ENCODE measurements at places on chromosomes 3 and 15.

GRCh38 chr3:62602129-62602770 lies 228.9 kb upstream of the FEZF2 start:
- DNase-seq: no peak

DNA sequence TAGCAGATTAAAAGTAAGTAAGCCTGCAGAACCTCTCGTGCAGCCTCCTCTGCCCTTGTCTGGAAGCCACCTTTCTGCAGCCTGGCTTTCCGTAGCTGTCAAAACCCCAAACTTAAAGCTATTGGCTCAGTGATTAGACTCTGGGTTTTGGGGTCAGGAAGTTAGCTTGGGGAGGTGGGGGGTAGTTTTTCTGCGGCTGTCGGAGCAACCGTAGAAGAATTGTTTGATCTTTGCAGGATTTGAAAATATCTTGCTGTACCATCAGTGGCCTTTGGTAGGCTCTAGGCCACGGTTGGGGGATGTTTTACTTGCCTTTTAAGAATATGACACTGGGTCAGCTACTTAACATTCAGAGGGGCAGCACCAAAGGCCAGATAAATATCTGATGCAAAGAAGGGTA lies 88.4 kb upstream of the RASGRP1 start:
- DNase-seq: no peak

DNA sequence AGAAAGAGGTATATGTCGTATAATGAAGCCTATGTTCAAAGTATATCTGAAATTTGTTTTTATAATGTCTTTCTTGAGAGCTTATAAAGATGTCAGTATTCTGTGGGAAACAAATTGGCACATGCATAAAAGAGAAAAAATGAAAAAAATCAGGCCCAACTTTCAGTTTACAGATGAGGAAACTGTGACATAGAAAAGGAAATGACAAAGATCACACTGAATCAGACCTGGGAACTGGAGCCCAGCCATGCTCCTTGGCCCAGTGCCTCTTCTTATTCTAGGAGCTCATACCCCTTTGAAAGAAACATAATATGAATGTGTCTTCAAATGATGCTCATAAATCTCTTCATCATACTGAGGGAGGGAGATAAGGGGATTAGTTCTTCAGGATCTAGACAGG lies 48.4 kb downstream of the TMEM44 start:
- DNase-seq: no peak

- no peak for DNase-seq
Measured at GRCh38 chr3:119894195-119894594, 112.3 kb downstream of the NR1I2 start.

DNA sequence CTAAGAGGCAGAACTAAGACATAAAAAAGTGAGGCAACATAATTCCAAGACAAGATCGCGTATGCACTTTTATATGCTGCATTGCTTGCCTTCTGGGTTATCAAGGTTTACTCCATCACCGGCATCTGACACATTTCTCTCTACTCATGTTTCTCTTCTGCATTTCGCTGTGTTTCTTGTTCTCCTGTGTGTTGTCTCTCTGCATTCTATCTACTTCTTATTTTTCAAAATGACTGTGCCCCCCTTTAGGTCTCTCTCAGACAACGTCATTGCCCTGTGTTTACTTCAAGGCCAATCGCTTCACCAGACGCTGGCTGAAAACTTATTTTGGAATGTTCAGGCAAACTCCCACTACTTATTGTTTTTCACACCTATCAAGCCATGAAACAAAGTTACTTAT lies 280.4 kb downstream of the KCNH8 start:
- no peak for DNase-seq

DNA sequence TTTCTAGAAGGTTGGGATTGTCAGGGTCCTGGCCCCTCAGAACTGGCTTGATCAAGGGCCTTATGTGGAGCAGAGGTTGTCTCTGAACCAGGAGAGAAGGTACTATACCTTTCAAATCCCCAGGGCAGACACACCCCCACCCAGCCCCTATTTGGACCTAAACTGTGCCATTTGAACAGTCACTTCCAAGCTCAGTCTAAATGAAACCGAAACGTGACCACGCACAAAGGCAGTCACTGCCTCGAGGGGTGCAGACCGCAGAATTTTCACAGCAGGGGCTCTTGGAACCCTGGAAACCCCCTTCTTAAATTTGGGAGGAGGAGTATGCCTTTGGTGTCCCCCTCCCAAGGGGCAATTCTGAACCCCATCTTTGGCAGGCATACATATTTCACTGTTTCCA lies 53.7 kb downstream of the GRIP2 start:
- no peak for DNase-seq

- DNase-seq: no peak
Measured at GRCh38 chr3:145272684-145273083, 888.3 kb downstream of the PLOD2 start.

- DNase-seq: no peak
Measured at GRCh38 chr3:129433565-129433964, 5.1 kb upstream of the EFCAB12 start.

DNA sequence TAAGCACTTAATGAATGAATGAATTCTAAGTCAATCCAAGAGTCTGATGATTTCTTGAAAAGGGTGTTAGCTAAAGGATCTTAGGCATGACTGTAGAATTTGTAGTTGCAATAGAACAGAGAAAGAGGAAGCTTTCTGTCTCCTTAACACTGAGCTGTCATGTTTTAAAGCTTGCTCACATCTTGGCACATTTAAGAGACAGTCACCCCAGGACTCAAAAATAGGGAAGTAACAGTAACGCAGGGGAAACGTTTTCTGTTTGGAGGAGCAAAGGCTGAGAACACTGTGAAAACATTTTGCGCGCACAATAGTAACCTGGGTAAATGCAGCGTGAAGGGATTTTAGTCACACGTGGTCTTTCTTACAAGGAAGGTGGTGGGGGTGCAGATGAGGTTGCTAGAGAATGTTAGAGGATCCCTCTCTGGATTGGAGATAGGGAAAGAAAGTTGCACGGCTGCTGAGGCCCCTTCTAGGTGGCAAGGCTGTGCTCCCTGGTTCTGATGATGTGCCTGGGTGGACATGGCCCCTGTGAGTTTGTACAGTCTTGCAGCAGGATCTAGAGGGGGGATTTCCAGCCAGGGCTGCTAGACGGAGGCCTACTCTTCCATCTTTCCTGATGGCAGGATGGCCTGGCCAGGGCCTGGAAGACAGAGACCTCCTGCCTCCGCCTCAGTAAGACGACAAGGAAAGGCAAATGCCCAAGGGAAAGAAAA lies 12.0 kb downstream of the STARD5 start:
- DNase-seq: no peak

DNA sequence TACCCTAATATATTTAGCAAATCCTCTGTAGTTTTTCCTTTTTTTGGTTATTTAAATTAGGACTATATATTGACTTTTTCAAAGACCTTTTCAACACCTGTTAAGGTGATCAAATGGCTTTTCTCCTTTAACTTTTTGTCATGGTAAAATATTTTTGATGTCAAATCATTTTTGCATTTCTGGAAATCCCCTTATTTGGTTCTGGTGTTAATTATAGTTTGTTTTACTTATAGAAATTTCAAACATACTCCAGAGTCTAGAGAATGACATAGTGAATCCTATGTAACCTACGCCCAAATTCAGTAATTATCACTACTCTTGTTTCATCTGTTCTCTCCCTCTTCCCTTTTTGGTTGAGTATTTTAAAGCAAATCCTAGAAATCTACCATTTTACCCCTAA lies 121.3 kb upstream of the TBL1XR1 start:
- DNase-seq: no peak

GRCh38 chr3:94990952-94991705 lies 928.3 kb downstream of the NSUN3 start:
- no peak for DNase-seq

- no peak for DNase-seq
Measured at GRCh38 chr15:29554531-29554930, 267.7 kb downstream of the TJP1 start.

DNA sequence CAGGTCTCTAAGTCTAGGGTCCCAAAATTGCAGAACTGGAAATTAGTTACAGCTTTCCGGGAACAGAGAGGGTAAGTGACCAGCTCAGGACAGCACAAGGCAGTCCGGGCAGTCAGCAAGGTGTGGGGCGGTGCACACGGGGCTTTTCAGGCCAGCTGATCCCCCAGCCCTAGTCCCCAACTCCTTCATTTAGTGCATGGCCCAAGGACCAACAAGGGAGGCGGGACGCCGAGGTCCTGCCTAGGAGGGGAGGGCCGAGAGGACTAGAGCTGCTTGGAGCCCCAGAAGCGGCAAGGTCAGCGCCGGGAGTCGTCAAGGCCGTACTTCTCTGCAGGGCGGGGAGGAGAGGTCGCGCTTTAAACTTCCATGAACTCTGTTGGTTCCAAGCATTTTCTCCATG lies 2.0 kb upstream of the PDE8A start:
- DNase-seq: no peak

- DNase-seq: no peak
Measured at GRCh38 chr15:87877114-87877810, 379.3 kb downstream of the NTRK3 start.

- DNase-seq: no peak
Measured at GRCh38 chr3:42053476-42053875, 37.7 kb upstream of the TRAK1 start.

GRCh38 chr15:75732809-75733451 lies 20.3 kb upstream of the CSPG4 start:
- peak; percentile 31 for DNase-seq

- no peak for DNase-seq
Measured at GRCh38 chr15:62050115-62050514, 10.1 kb downstream of the VPS13C start.

DNA sequence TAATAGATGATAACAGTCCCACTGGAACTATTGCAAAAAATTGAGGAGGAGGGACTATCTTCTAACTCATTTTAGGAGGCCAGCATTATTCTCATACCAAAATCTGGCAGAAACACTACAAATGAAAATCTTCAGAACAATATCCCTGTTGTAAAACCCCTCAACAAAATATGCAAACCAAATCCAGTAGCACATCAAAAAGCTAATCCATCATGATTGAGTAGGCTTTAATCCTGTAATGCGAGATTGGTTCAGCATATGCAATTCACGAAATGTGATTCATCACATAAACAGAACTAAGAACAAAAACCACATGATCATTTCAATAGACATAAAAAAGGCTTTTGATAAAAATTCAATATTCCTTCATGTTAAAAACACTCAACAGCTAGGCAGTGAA lies 23.9 kb upstream of the PLSCR2 start:
- no peak for DNase-seq

DNA sequence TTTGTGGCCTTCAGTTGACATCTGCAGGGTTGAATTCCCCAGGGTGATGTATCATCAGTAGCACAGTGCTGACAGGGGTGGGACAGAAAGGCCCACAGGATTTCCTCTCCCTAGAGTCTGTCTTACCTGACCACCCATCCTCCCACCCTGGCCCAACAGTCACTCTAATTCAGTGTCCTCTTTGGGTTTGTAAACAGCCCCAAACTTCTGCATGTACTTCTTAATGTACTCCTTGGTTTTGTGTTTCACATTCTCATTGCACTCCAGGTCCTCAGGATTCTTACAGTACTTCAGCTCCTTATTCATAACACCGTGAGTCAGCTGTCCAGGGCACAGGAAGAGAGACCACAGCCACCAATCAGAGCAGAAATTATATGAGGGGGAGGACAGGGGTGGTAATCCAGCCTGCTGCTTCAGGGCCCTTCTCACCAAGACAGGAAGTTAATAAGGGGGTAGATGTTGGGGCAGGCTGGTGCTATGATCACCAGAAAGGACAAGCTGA lies 37.5 kb downstream of the NBEAL2 start:
- peak; percentile 53 for DNase-seq

DNA sequence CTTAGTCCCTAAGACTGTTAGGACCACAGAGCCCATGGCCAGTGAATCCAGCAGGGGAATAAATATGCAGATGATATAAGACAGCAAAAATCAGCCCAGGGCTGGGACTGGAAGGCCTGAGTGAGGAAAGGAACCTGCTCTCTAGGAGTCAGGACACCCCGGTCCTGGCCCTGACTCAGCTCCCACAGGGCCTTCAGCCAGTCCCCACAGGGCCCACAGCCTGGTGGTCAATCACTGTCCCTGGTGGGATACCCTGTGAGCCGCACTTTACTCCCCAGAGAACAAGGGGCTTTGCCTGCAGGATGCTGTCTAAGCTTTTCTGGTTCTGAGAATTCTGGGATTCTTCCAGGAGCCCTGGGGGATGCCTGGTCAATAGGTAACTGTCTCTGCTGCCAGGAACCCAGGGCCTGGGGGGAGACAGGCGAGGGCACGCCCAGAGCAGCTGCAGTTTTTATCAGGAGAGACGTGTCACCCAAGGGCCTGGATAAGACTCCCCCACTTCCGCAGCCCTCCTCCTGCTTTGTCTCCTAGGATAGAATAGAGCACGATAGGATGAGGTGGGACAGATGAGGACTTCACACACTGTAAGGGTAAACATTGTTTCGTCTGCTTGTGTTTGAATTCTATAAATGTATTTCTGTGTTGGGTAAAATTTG lies 49.5 kb upstream of the MCF2L2 start:
- no peak for DNase-seq

- no peak for DNase-seq
Measured at GRCh38 chr3:141080431-141080830, 29.3 kb downstream of the SPSB4 start.

DNA sequence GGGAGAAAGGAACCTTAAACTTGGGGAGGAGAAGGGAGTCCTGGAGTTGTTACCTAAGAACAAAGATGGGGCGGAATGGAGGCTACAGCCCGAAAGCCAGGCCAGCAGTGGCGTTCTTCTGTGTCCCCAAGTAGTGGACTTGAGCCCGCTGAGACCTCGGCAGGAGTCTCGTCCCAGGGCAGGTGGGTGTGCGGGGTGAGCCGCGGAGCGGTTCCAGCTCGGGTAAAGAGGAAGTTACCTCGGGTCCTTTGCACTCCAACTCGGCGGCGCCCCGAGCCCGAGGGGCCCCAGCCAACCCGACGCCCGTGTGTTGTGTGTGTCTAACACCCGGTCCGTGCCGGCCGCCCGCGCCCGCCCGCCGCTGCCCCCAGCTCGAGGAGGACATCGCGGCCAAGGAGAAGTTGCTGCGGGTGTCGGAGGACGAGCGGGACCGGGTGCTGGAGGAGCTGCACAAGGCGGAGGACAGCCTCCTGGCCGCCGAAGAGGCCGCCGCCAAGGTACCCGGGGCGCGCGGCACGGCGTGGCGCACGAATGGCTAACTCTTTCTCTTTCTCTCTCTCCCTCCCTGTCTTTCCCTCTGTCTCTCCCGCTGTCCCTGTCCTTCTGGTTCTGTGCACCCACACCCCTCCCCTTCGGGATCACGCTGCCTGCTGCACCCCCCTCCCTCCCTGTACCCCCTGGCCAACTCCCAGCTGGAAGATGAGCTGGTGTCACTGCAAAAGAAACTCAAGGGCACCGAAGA lies 959 bp downstream of the TPM1 start:
- no peak for DNase-seq

- DNase-seq: peak; percentile 25
Measured at GRCh38 chr3:8712045-8712907, 21.3 kb upstream of the CAV3 start.

Measured in stromal cell of bone marrow (primary cell).